ENCODE measurements at places on chromosomes 3 and 15.

DNA sequence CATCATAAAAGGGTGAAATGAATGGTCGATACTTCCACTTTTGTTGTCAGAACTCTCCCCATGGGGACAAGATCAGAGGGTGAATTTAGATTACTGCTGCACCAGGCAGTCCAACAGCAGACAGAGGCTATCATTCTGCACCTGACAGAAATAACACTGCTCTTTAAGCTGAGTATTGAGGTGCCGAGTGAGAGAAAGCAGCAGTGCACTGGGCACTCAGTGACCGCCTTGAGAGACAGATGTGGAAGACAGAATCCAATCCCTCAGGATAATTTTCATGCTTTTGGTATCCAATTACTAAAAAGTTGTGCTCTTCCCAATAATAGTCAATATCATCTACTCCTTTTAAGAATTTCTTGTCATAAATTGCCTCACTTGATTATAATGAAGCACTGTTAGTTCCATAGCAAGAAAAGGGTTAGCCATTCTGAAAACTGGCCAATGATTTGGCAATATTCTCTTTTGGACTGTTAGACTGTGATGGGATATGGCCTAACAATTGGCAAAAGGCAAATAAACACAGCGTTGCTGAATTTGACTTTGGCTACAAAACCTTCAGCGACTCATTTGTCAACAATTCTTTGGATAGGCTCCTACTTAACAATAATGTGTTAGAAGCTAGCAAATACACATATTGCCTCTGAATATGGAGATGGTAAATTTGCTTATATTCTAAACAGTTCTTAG, 5.5 kb downstream of the FGF7 start:
- no peak for DNase-seq

DNA sequence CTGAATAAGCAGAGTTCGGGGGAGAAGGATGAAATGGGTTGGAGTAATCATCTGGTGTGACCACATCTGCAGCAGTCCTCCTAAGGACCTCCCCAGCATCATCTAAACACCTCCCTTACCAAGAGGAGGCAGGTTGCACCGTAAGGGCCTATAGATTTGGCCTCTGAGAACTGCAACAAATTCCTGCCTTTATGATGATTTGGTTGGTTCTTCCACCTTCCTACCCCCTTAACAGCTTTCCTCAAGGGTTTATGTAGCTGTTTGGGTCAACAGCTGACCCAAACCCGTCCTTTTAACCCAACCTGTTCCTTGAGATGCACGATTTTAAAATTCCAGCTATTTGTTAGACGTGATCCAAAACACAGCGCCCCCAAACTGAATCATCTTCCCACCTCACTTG, 58.2 kb downstream of the AAGAB start:
- DNase-seq, result no peak

- DNase-seq, result no peak
Observed at GRCh38 chr15:78923015-78923414, 21.8 kb downstream of the CTSH start.

GRCh38 chr3:38648024-38648658, 1.3 kb downstream of the SCN5A start:
- DNase-seq, result peak; percentile 1

DNA sequence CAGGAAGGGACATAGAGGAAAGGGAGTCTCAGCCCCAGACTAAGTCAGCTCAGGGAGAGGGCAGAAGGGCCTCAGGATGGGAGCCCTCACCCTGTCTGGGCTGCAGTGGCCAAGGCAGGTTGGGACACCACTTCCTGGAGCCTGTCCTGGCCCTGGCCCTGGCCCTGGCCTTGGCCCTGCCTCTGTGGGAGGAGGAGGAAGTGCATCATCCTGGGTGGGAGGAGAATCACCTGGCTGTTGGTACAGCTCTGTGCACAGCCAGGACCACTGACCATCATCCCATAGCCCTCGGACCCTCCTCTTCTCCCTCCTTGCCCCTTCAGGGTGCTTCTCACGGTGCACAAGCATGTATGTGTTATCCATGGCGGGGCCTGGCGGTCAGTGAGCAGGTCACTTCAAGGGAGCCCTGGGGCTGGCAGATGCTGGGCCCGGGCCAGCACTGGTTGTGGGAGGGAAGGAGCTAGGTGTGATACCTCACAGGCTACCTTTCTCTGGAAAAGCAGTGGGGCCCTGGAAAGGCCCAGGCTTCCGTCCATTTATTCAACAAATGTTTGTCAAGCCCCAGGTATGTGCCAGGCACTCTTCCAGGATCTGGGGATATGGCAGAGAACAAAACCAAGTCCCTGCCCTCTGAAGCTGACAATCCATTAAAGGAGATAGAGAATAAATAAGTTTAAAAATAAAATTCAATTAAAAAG, 8.2 kb upstream of the APEH start:
- DNase-seq, result no peak

DNA sequence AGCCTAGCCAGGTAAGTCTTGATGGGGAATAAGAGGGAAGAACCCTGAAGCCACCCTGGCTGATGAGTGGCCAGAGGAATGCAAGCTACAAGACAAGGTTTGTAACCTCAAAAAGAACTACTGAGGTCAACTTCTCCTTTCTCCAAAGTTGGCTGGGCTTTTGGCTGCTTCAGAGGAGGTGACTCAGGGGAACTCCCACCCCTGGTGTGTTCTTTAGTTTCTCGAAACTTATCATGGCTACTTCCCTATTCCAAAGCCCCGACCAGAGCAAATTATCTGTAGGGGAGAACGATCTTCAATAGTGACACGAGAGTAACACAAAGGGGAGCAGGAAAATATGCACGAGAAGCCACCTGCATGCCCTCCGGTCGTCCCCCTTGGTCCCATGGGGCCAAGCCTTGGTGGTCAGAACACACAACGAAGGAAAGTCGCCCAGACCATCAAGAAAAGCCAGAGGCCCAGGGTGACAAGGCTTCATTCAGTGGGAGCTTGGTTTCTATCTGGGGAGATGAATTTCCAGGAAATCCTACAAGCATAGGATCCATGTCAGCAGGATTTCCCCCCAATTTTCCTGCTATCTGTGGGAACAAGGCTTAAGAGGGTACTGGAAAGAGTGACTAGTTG, 6.5 kb upstream of the BCL2A1 start:
- no peak for DNase-seq
